ENCODE measurements at places on chromosomes 16 and 17.

DNA sequence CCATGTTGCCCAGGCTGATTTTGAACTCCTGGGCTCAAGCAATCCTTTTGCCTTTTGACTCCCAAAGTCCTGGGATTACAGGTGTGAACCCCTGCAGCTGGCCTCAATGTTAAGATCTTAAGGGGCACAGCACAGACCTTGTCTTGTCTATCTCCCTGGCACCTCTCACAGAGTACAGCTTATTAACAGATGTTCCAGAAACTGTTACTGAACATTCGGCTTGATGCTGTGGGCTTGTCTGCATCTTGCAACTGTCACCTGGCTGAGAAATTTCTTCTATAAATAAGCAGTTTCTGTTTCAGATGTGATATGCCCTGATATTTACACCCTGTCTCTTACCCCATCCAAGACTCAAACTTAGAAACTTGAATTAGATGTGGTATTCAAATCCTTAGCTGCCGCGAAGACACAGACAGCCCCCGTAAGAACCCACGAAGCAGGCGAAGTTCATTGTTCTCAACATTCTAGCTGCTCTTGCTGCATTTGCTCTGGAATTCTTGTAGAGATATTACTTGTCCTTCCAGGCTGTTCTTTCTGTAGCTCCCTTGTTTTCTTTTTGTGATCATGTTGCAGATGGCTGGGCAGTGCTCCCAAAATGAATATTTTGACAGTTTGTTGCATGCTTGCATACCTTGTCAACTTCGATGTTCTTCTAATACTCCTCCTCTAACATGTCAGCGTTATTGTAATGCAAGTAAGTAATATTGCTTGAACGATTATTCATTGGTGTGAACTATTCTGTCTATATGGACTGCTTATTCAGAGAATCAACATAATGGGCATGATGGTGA is at the start of gene TNFRSF17:
Gene TNFRSF17, plus strand, starts transcription at position 450 of the 791 bp plus-strand sequence. Its CDS starts 115 bp downstream, at position 565.
- DNase-seq: no peak

DNA sequence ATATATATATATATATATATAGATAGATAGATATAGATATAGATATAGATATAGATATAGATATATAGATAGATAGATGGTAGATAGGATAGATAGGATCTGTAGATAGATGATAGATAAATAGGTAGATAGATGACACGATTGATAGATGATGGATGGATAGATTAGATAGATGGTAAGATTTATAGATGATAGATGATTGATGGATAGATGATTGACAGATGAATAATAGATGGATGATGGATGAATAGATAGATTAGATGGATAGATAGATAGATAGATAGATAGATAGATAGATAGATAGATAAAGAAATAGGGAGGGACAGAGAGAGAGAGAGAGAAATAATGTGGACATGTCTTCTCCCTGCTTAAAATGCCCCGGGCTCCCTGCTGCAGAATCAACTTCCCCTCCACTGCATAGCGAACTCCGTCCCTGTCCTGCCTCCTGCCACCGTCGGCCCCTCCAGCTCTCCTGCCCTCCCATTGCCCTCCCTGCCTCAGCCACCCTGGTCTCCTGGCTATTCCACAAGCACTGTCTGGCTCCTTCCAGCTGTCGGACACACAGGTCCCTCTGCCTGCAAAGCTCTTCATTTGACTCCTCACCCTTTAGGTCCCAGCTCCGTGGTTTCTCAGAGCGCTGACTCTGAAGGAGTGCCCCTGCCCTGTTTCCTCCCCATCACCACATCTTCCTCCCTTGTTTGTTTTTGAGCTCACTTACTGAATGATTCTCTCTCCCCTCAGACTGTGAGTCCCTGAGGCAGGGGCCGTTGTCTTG is 254.0 kb downstream of the KATNIP start:
- no peak for DNase-seq

DNA sequence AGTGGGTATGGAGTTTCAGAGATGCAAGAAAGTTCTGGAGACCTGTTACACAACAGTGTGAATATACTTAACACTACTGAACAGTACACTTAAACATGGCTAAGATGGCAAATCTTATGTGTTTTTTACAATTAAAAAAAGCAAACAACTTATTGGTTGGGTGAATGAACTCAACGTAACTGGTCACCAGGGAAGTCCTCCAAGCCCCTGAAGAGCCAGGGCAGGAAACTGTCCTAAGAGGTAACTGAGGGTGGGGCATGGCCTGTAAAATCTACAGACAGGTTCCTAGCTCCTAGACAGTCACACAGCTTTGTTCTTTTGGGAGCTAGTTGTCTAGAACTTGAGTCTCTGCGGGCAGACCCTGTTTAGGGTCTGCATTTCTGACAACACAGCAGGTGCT is 10.3 kb downstream of the CSF3 start:
- DNase-seq: no peak

DNA sequence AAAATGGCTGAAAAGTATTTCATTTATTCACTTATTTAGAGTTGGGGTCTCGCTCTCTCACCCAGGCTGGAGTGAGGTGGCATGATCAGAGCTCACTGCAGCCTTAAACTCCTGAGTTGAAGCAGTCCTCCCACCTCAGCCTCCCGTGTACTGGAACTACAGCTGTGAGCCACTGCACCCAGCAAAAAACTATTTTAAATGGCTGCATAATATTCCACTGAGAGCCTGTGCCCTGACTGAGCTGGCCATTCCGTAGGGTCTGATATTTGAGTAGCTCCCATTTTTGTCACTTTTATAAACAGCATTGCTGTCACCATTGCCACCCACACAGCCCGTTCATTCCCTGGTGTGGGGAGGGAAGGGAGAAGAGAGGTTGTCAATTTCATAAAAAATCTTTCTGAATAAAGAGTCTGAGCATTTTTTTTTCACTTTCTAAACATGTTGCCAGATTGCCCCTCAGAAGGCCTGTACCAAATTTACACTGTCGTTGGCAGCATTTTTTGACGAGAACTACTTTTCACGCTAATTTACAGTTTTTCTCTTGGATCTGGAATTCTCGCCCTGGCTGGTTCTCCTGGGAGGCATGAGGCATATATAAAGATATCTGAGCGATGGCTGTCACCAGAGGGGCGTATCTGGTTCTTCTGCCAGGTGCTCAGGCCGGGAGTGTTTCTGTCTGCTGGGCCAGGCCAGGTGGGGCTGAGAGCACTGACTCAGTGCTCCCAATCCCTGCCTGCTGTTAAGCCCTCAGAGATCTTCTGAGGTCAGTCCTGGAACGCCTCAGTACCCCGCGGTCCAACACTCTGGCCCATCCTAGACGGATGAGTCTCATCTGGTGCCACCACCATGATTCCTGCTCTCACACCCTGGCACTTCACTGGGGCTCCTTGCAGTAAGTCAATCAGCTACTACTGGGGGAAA is 7.2 kb upstream of the KIFC3 start:
- no peak for DNase-seq

GRCh38 chr17:57016071-57016763 is 38.3 kb downstream of the SCPEP1 start:
- DNase-seq: no peak

DNA sequence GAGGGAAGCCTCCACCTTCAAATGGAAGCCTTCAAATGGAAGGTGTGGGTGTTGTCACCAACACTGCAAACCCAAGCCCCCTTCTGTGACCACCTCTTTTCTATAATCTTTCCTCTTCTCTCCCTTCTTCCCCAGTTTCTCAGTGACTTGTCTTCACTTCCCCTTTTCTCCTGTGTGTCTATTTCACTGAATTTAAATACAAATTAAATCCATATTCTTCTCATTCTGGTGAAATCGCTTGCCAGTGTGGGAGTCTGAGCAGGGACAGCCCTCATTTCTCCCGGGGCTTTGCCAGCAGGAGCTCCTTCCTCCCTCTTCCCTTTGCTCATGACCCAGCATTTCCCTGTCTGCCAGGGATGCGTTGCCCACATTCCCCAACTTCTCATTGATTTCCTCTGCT is 6.4 kb upstream of the ITGAX start:
- DNase-seq: no peak

- no peak for DNase-seq
Observed at GRCh38 chr17:50355336-50355700, 9.4 kb downstream of the XYLT2 start.

GRCh38 chr17:9211133-9211765 is 189.9 kb downstream of the NTN1 start:
- no peak for DNase-seq

DNA sequence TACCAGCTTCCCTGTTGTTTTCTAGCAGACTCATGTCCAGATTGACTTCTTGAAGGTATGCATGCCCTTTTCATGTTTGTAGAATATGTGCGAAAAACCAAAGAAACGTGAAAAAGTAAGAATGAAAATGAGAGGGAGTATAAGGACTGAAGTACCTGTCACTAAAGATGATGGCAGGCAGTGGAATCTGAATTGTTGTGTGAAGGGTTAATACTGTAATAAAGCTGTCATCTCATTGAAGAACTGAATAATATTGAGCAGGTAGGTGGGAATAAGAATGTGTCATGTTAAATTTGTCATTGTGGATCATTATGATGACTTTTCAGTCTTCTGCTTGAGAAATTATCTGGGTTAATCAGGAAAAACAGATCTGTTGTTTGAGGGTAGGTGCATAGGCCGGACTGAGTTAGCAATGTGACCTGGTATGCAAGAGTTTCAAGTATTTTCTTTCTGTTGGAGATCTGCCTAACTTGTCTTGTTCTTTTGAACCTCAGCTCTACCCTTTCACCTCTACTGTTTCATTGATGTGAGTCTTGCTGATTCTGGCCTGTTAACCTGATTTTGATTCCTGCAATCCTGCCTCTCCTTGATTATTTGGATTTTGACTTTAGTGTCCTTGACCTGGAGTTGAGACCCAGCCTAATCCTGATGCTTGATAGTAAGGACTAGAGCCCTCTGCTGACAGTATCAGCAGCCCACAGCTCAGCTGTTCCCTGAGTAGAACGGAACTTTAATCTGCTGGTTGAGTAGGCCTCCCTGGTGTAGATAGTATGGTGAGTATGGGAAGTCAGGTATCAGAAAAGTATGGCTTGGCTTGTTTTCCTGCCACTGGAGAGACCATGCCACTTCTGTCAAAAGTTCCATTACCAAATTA is 64.6 kb downstream of the MAP2K4 start:
- DNase-seq: no peak

All from common myeloid progenitor, CD34-positive (primary cell).